ENCODE measurements at places on chromosomes 11 and 22.

DNA sequence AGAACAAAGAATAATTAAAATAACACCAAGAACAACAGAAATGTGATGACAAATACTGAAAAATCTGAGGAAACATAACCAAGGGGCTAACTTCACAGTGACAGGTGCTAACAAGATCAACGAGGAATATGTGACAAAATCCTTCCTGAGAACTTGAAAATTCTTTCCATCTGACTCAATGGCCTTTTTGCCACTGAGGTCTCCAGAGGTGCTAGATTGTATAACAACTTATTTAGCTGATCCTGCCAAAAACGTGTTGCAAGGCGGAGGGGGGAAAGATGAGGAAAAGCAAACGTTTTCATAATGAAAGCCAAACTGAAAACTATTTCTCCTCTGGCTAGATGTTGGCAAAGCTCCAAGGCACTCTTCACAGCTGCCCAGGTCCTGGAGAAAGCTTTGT, 364.5 kb downstream of the NTM start:
- H3K27me3 ChIP-seq, result no peaks in the 10 kb centered on the region
- no peak for DNase-seq
- H3K27ac ChIP-seq, result no peak overlapping the region
- H3K36me3 ChIP-seq, result no peaks in the 10 kb centered on the region
- H3K4me3 ChIP-seq, result no peak overlapping the region

- H3K27ac ChIP-seq, result no peak overlapping the region
- peaks cover 16% of the 10 kb centered on the region for H3K27me3 ChIP-seq
- no peak for DNase-seq
- H3K4me1 ChIP-seq, result peaks cover 16% of the 10 kb centered on the region
Observed at GRCh38 chr11:10328314-10329098, 23.6 kb downstream of the ADM start.

GRCh38 chr22:23695141-23695540, 4.3 kb downstream of the RGL4 start:
- peaks cover 7% of the 10 kb centered on the region for H3K36me3 ChIP-seq
- H3K27me3 ChIP-seq, result no peaks in the 10 kb centered on the region
- no peak overlapping the region for H3K27ac ChIP-seq
- no peaks in the 10 kb centered on the region for H3K4me1 ChIP-seq
- H3K4me3 ChIP-seq, result no peak overlapping the region

- no peaks in the 10 kb centered on the region for H3K27me3 ChIP-seq
- peaks cover 1% of the 10 kb centered on the region for H3K36me3 ChIP-seq
- H3K4me1 ChIP-seq, result peaks cover 41% of the 10 kb centered on the region
- H3K27ac ChIP-seq, result no peak overlapping the region
Observed at GRCh38 chr11:7591987-7592386, 78.2 kb downstream of the PPFIBP2 start.

DNA sequence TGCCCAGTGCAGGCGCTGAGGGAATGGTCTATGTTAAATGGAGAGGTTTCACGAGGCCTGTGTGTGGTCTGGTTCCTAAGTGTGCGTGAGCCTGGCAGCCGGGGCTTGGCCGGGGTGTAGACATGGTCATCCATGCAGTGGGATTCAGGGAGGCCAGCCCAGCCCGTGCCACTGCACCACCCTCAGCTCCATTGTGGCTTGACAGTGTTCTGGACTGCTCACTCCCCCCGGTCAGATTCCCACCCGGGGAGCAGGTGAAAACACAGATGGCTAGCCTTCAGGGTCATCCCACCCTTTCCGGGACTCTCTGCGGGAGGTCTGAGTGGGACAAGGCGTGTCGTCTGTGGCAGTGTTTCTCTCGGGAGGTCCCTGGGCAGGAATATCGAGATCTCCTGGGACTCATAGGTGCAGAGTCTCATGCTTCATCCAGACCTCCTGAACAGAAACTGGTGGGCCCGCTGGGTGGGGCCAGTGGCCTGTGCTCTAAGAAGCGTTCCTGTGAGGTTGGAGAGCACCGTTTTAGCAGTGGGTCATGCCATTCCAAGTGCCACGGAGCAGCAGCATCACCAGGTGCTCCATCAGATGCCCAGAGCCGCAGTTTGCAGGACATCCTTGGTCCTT, 52.3 kb downstream of the ST14 start:
- DNase-seq, result no peak
- H3K27ac ChIP-seq, result no peak overlapping the region

GRCh38 chr11:72410956-72411355, 23.4 kb downstream of the CLPB start:
- no peaks in the 10 kb centered on the region for H3K27me3 ChIP-seq
- no peaks in the 10 kb centered on the region for H3K36me3 ChIP-seq
- DNase-seq, result no peak
